ENCODE measurements at places on chromosomes 12 and 14.

DNA sequence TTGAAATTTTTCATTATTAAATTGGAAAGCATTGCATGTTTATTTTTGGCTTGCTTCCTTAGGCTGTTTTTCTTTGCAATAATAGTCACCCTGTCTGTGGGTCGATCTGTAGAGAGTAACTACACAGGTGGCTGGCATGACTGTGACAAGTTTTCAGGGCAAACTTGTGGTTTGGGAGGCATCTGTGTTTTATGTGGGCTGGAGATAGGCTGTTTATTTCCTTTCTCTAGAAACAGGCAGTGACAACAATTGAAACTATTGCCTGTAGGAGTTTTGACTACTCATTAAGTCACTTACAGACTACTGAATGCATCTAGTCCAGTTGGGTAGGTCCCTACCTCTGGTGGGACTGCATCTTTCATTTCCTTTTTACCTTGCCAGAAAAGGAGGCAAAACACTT lies 155.6 kb downstream of the DYRK2 start:
- DNase-seq: no peak

DNA sequence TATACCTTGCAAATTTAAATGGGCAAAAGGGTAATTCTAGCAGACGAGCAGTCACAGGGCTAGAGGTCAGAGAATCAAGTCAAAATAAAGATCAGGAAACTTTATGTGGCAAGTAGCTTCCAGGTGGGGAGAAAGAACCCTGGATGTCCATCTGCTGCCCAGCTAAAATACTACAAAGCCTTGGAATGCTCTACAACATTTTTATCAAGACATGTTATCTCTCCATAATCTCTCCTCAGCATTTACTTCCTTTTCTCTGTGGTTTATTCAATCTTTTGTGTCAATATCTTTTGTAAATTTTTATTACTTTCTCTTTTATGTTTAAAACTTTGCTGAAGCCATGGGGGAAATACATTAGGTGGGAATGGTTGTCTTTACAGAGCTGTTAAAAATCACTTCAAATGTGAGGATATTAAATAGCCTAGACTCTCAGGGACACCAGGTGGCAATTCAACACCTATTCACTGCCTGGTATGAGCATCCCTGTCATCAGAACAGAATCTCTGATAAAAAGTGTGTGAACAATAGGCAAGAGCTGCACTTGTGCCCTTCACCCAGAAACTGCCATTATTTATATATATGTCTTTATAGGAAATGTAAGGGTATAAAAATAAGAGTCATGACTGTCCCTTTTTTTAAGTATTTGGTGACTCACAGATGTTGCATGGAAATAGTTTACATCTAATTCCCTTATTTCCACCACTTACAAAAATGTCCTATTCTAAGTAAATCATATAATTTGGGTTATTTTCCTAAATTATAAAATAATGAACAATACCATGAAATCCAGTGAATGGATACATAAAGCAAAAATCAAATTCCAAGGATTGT lies 152.9 kb downstream of the EPS8 start:
- DNase-seq: no peak

GRCh38 chr14:100103250-100104005 lies 38.2 kb downstream of the EVL start:
- DNase-seq: no peak

DNA sequence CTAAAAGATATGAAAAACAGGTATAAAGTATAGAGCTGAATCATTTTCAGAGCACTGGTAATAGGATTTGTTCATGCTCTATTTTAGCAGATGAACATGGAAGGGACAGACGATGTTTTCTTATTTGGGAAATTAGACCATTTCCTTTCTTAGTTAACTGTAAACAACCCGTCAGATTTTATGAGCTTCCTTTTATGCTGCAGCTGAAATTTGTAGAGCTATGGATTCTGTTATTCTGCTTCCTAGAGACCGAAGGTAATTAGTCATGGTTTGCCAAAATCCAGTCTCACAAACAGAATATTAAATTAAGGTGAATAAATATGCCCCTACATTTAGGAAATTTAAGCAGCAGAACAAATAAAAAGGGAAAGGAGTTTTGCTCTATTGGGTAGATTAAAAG lies 180.2 kb upstream of the SYT1 start:
- no peak for DNase-seq

- no peak for DNase-seq
These were observed 155.5 kb upstream of the CCND2 start for GRCh38 chr12:4118017-4118510.

- DNase-seq: no peak
These were observed 80.1 kb downstream of the ADCK1 start for GRCh38 chr14:77880056-77880455.

GRCh38 chr12:114355389-114356088 lies 50.4 kb downstream of the TBX5 start:
- peak; percentile 73 for DNase-seq

DNA sequence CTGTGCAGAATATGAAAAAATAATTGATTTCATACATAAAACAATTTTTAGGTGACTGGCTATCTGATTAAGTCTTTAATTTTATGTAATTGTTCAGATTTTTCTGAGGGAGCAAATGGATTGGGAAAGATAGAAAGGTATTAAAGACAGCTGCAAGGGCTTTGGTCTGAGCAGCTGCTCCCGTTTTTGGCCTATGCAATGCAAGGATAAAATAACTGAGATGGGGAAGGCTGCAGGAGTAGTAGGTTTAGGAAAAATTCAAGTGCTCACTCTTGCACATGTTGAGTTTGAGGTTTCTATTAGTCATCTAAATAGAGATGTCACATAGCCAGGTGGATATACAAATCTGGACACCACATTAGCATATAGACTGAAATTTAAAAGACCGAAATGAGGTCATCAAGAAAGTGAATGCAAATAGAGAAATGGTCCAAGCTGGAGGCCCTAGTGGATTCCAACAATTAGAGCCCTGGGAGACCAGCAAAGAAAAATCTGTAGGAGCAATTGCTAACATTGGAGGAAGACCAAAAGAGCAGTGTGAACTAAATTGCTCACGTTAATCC lies 144.0 kb downstream of the PPFIA2 start:
- no peak for DNase-seq

DNA sequence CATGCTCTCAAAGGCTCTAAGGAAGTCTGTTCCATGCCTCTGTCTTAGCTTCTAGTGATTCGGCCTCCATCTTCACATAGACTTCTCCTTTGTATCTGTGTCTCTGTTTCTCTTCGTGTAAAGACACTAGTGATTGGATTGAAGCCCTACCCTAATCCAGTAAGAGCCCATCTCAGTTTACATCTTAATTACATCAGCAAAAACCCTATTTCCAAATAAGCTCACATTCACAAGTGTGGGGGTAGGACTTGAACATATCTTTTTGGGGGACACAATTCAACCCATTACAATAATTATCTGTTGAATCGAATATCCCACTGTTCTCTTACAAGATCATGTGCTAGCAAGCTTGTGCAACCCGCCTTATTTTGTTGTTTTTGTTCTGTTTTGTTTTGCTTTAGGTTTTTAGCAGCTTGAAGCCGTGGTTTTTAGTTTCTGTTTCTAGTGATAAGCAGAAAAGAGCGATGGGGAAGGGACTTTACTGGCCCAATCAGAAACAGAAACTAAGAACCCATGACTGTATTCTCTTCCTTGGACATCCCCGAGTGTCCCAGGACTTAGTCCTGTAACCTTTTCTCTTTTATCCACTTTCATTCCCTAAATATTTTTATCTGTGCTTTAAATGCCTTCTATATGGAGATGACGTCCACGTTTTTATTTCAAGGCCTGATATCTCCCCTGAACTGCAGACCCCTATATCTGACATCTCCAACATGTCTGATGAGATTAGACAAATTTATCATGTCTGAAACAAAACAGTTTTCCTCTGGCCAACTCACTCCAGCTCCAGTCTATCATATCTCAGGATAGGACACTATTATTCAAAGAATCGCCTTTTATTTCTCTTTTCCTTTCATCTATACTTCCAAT lies 353.0 kb downstream of the CCDC91 start:
- no peak for DNase-seq

DNA sequence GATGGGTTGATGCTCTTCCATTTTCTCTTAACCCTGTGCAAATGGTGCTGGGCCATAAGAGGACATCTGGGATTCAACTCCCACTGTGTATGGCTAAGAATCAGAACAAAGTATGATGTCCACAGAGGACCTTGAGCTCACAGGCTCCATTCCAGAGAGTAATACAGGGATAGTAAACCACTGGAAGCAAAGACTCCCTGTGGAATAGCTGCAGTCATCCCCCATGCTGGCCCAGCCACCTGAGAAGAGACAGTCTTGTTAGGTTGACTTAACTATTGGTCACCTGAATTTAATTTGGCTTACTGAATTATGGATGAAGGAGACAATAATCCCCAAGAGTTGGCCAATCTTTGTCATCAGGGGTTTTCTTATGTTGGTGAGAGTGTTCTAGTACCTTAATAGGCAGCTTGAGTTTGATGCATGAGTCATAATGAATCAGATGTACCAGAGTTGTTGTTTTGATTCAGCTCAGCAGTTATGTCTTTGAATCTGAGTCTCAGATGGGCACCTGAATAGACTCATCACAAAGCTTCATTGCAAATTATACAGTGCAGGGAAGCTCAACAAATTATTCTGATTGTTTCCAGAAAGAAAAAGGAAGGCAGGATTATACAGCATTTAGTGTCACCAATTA lies 122.7 kb downstream of the SSPN start:
- DNase-seq: no peak

DNA sequence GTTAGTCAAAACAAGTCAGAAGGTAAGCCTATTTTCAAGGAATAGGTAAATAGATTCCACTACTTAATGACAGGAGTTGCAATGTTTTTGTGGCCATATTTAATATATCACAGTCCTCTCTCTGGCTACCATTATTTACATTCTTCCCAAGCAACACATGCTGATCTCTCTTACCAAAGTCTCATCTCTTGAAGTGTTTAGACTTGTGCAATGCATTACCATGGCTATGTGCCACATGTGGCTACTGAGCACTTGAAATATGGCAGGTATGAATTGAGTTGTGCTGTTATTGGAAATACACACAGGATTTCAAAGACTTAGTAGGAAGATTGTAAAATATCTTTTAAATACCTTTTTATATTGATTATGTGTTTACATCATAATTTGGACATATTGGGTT lies 262.4 kb upstream of the PDE3A start:
- DNase-seq: no peak

GRCh38 chr14:37668646-37669045 lies 73.2 kb downstream of the TTC6 start:
- no peak for DNase-seq

GRCh38 chr12:15708396-15709076 lies 80.7 kb downstream of the EPS8 start:
- DNase-seq: no peak

DNA sequence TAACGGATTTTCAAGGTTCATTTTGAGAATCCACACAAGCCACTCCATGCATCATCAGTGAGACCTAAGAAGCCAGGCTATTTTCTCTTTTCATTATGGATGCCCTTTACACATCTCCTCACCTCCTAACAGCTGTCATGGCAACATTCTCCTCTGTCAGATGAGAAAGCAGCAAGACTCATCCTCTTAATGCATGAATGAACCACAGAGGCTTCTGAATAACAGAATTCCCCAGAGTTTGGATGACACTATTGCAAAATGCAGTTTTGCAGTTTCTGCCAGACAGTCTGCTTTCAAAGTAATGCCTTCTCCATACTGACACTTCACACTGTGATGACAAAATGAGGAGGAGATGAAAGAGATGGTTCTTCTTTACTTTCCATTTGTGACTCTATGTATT lies 286.7 kb upstream of the GRIP1 start:
- no peak for DNase-seq

DNA sequence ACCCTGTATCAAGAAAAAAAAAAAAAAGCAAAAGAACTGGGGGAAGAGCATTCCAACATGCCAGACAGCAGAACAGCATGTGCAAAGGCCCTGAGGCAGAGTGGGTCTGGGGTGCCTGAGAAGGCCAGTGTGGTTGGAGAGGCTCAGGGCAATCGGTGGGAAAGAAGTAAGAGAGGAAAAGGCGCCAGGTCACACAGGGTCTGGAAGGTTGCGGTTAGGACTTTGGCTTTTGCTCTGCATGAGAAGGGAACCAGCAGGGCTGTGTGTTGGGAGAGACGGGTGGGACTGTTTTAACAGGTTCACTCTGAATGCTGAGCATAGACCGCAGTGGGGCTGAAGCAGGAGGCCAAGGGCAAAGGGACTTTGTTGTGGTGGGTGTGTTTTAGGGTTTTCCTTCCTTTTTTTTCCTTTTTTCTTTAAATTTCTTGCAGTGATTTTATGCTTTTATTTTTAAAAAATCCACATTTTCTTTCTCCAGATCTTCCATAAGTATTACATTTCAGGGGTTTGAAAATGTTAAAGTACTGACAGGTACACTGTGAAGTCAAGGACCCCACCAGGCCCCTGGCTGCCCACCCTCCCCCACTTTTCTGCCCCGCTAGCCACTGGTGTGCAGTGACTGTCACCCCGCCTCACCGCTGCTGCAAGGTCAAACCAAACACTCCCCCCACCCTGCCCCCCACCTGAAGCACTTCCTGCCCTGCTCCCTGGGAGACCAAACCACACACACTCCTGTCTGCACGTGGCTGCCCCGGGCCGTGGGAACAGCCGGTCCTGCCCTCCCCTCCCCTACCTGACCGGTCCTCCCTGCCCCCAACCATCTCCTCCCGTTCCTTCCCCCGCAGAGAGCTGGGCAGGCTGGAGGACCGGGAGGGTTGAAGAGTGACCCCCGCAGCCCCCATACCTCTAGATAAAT lies 30.0 kb downstream of the DTX1 start:
- peak; percentile 46 for DNase-seq

- DNase-seq: no peak
These were observed 11.8 kb upstream of the CD27 start for GRCh38 chr12:6432991-6433390.

- peak; percentile 74 for DNase-seq
These were observed 23.0 kb upstream of the BATF start for GRCh38 chr14:75499084-75499875.

- peak; percentile 98 for DNase-seq
These were observed 318.4 kb downstream of the RAD51B start for GRCh38 chr14:68137704-68138619.

- no peak for DNase-seq
These were observed 47.1 kb downstream of the SENP1 start for GRCh38 chr12:48058771-48059170.

- no peak for DNase-seq
These were observed 79.1 kb downstream of the CHGA start for GRCh38 chr14:93002049-93002448.
